Jurkat, Clone E6-1 (cell line): ENCODE measurements at places on chromosomes 11 and 22.
A peak's percentile ranks its signal among the peaks of the same experiment; 100 is the strongest.

DNA sequence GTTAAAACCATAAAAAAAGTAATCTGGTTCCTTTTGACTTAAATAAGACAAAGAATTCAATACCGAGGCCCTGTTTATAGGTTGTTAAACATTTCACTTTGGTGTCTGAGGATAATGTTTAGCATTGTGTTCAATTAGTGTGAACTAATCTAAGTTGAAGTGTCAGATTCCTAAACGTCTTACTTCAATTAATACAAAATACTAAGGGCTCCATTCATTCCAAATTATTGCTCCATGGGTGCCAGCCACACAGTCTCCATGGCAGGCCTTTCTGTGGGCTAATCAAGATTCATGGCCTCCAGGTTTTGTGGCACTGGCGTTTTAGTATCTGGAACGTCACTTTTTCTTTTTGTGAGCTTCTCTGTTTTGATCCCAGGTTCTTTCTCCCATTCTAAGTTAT lies 89.4 kb downstream of the TMEM135 start:
- DNase-seq, result no peak

DNA sequence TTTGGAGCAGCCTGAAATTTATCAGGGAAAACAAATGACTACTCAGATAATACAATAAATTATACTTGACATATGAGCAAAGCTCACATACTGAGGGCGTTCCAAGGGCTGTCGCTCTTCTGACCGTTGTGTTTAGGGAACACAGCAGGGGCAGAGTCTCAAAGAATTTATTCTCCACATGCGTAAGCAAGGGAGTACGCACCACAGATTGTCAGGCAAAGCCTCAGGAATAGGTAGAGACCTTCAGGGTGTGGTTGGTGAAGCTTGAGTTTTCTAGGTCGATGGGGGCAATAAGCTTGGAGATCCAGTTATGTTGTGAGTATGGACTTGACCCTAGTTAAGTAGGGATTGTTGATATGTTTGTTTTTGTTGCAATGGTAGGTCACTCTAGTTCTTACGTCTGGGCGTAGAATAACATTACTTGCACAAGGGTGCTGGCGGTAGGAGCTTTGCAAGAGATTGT lies 830 bp downstream of the ACAT1 start:
- DNase-seq, result no peak

- peak; percentile 76 for DNase-seq
Observed at GRCh38 chr11:60193687-60194433, 11.0 kb upstream of the MS4A6A start.

GRCh38 chr11:66189031-66189745 lies 79.3 kb upstream of the RAB1B start:
- DNase-seq, result no peak

- DNase-seq, result no peak
Observed at GRCh38 chr11:131073167-131073566, 156.9 kb upstream of the SNX19 start.

GRCh38 chr11:131300439-131300717 lies 70.0 kb upstream of the NTM start:
- no peak for DNase-seq

DNA sequence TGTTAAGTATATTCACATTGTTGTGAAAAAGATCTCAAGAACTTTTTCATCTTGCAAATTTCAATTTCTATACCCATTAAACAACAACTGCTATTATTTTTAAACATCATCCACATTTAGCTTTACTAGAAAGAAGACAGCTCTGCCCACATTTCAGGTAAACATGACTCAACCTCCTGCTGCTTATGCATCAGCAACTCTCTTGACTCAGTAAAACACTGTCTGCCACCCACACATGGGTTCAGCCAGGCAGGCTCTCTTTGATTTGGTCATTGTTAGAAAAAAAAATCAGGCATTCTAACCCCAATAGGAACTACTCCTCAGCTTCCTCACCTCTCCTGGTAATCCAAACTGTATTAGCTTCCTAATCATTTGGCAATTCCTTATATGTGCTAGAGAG lies 5.1 kb upstream of the ENDOD1 start:
- DNase-seq, result no peak

DNA sequence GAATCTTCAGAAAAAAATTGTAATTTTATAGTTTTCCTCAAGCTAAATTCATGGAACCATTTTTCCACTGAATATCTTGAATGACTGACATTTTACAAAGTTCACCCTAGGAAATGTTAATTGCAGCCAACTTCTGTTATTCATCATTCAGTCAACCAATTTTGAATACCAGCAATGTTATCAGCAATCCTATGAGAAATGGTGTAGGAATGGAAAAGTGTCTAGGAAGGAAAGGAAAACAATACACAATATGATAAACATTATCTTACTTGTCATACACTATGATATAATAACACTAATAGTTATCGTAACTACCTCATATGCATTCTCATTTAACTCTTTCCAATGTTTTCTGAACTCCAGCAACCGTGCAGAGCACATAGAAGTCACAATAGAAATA lies 790.5 kb upstream of the LRRC4C start:
- DNase-seq, result no peak

DNA sequence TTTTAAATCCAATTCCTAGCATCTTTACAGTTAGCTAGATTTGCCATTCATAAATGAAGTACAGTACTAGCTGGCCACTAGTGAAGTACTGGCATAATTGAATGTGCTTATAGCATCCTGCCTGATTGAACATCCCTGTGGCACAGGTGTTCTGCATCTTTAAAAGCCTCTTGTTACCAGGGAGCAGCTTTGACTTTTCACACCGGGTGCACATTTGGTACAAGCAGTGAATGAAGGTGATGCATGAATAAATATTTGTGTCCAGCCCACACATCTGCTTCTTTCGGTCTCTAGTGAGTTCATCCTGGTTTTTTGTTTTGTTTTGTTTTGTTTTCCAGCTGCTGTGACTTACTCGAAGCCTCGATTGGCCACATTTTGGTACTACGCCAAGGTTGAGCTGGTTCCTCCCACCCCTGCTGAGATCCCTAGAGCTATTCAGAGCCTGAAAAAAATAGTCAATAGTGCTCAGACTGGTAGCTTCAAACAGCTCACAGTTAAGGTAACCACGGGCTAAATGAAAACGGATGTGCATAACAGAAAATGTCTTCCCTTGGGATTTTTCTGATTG lies 5.3 kb downstream of the ATP5MG start:
- DNase-seq, result no peak

- DNase-seq, result no peak
Observed at GRCh38 chr22:30826670-30827355, 132.1 kb downstream of the OSBP2 start.

DNA sequence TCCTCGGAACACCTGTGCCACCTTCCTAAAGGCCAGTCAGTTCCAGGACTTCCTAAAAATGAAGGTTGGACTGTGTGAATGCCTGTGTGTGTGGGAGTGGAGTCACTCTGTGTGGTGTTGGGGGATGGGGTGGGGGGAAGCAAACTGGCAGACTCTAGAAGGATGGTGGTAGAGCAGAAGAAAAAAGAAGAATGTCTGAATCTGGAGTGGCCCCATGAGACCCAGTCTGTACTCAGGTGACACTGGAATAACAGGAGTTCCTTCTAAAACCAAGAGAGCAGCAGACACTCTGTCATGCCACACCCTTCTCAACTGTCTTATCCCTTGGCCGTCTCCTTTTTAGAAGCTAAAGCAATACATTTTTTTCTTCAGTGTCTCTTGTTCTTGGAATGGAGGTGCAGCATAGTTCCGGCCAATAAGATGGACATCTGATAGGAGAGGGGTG lies 82.9 kb downstream of the MAML2 start:
- no peak for DNase-seq

- DNase-seq, result no peak
Observed at GRCh38 chr11:113531575-113532451, 56.6 kb upstream of the DRD2 start.
